NCI-H1092 (cell line): ENCODE measurements at places on chromosomes 12 and 14.

DNA sequence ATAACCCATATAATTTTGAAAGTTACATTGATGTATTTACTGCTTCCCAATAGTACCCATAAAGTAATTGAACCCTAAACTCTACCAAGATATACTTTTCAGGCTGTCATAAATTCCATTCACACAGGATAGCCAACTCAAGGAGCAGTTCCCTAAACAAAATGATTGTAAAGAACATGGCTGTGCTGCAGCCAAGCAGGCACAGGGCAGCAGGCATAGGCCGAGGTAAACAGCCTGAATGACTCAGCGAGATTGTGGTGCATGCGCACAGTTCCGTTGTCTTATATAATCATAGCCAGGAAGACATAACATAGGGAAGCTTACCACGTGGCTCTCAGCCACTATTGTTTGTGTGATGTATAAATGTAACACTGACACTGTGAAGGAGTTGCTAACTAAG is 344.9 kb downstream of the FSCB start:
- no peak for DNase-seq

GRCh38 chr12:94879542-94879941 is 124.0 kb downstream of the NDUFA12 start:
- no peak for DNase-seq

DNA sequence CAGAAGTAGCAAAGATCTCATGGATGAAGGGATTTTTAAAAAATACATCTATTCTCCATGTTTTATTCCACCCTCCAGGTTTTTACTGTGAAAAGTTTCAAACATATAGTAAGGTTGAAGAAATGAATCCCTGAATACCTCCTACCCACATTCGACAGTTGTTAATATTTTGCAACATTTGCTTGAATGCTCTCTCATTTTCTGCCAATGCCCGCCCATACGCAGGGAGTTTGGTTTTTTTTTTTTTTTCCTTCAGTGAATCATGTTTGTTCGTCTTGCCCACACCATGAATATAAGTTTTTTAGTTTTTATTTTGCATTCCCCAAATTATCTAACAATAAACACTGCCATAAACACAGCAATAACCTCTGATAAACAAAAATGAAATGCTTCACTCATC is 82.9 kb downstream of the MAP1LC3B2 start:
- no peak for DNase-seq

DNA sequence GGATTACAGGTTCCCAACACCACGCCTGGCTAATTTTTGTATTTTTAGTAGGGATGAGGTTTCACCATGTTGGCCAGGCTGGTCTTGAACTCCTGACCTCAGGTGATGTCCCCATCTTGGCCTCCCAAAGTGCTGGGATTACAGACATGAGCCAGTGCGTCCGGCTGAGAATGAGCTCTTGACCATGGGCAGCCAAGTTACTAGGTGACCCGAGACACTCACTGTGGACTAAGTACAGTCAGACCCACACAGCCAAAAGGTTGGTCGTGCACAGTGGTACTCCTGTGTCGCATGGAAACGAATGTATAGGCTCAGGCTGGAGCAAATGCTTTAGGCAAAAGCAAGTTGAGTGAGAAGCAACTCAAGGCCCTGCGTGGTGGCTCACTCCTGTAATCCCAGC is 21.0 kb downstream of the DLK1 start:
- DNase-seq, result no peak

- no peak for DNase-seq
These were observed 21.7 kb downstream of the XRCC3 start for GRCh38 chr14:103693515-103693914.

DNA sequence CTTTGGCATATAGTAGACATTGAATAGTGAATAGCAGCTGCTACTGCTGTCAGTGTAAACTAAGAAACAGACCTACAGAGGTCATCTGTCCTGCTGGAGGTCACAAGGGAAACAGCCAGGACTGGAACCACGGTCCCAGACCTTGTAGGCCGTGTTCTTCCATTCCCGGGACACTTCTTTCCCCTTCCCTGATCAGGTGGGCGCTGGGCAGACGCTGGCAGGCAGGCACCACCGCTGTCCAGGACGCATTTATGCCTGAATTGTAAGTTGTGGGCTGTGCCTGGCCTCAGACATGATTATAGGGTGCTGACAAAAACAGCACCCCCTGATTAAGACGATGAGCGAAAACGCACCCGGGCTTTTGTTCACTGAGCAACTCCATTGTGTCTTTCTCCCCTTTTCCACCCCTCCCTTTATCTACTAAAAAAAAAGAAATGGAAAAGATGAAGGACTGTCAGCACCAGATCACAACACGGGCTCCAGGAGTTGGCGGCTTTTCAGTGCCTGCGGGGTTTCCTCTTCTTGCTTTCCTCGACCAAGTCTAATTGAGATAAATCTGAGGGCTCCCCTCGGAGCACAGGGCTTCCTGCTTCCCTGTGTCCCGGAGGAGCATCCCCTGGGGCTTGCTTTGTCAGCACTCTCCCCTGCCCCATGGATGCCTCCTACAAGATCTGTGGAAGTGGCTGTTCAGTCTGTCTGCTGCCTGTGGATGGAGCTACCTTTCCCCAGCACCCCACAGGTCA is 80.6 kb downstream of the TSPAN9 start:
- no peak for DNase-seq

DNA sequence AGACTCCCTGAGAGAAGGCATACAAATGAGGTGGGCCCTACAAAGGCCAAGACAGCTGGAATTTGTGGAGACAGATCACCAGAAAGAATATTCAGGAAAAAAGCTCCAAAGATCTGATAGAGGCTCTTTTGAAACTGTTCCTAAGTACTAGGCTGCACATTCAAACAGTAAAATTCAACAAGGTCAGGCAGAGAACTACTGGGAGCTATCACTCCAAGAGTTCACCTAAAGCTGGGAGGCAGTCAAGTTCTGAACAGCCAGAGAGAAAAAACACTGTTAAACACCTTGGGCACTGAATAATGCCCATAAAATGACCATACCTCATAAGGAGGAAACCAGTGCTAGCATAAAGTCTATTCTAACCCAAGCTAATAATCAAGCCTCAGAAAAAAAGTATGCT is 28.6 kb downstream of the MED13L start:
- no peak for DNase-seq

GRCh38 chr12:47910486-47910885 is 5.7 kb upstream of the VDR start:
- no peak for DNase-seq

DNA sequence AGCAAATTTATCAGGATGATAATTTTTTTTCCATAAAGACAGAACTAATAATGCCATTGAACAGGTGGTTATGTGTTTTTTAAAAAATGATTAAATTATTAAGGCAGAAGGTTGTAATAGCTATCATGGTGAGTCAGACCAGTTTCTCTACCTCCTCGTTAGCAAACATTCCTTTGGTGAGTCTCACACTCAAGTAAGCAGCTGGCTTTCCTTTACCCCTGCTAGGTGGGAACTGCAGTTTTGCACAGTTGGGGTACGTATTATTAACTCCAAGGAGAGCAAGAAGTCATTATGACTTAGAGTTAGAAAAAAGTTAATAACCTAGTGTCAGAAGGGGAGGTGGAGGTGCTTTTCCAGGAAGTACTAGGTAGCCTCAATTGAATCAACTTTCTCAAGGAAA is 165.3 kb downstream of the SNAPC1 start:
- no peak for DNase-seq

DNA sequence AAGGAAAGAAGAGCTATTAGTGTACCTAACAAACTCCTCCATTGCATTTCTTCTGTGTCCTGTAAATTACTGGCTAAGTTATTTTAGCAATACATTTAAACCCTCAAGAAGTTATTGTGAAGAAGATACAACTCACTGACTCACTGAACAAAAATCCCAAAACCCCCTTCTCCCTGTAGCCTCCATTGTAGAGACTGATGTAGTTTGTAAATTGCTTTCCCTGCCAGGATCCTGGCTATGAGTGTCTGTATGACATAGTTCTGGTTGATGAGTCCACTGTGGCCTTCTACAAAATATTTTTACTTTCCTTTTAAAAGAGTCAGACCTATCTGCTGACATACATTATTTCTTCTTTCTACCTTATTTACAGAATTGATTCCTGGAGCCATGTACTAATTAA is 155.6 kb downstream of the SLC6A15 start:
- DNase-seq, result no peak

DNA sequence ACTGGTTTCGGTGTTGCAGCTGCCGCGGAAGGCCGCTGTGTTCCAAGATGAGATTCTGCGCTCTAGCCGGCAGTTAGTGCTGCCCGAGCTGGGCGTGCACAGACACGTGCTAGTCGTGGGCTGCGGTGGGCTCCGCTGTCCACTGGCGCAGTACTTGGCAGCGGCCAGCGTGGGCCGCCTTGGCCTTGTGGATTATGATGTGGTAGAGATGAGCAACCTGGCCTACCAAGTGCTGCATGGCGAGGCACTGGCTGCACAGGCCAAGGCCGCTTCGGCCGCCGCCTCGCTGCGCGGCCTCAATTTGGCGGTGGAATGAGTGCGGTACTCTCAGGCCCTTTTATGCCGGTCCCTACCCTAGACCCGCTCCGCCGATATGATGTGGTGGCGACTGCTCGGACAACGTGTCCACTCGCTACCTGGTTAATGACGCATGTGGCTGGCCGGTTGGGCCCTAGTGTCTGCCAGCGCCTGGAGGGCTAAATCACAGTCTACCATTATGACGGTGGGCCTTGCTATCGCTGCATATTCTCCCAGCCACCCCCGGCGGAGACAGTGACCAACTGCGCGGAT is 102.2 kb downstream of the SNAPC1 start:
- DNase-seq, result no peak

GRCh38 chr14:21525571-21525961 is 580 bp downstream of the SALL2 start:
- DNase-seq, result no peak

DNA sequence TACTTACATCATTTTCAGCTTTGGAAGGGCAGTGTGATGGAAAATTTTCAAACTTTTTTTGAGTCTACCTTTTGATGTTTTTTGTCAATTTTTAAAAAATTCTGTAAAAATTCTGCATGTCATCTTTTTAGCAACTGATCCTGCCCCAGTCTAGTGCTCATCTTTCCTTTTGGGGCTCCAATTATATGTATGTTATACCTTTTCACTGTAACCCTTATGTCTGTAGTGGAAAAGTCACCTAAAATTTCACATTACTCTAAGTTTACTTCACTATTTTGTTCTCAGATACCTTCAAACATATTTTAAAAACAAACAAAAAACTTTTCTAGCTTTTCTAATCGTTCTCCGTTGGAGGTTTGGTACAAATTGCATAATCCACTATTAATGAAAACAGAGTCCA is 32.5 kb upstream of the MYRFL start:
- DNase-seq, result no peak

DNA sequence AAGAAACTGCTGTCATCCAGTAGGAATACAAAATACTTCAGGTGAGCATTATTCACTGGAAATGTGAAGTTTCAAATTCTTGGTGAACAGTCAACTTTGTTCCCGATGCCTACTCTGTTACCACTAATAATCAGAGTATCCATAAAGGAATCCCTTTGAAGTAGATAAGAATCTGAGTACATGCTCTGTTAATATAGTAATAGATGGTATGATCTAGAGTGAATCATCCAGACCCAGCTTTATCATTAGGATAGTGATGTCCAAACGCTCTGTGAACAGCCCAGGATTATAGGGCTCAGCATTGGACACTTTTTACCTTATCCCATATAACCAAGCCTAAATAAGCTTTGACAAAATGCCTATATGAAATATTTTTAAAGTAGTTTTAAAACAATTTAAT is 33.3 kb downstream of the PPP2R3C start:
- no peak for DNase-seq

- no peak for DNase-seq
These were observed 2.9 kb upstream of the PPP4R4 start for GRCh38 chr14:94171208-94171607.

DNA sequence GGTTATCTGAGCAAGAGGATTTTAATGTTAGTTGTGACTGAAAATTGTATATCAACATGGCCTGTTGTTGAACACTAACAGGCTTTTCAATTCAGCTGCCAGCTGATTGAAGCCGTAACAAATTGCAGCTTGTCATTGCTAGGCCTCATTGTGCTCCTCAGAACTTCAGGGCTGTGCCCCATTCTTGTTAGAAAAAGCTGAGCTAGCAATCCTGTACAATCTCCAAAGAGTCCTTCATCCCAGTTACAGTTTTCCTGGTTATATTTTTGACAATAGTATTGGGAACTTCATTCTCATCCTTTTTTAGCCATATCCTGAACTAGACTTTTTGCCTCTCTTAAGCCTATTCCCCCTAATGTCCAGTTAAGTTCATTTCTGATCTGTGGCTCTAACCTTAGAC is 564.1 kb upstream of the ATXN7L3B start:
- no peak for DNase-seq

GRCh38 chr14:67557118-67557517 is 24.0 kb downstream of the PLEKHH1 start:
- no peak for DNase-seq

GRCh38 chr12:128978067-128978466 is 124.8 kb downstream of the GLT1D1 start:
- DNase-seq, result no peak

GRCh38 chr12:59834659-59835474 is 239.0 kb downstream of the SLC16A7 start:
- DNase-seq, result no peak

DNA sequence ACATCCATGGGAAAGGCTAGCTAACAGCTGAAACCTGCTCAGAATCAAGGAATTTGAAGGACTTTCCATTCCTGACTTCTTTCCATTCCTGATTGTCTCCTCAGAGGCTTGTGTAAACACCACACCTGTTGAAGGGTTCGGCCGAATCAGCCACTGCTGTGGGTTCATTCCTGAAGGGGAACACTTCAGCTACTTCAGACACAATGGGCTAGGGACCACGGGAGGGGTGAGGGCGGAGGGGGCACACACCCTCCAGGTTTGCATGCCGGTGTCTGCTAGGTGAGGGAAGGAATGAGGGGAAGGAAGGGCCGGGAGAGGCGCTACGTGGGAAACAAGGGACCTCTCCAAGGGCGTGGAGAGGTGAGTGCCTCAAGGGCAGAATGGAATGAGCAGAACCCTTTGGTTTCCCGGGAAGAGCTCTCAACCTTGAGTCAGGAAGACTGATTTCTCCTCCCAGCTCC is 1.3 kb downstream of the GPRC5A start:
- DNase-seq, result no peak

- DNase-seq, result no peak
These were observed 27.1 kb upstream of the PCED1B start for GRCh38 chr12:47052274-47052673.

DNA sequence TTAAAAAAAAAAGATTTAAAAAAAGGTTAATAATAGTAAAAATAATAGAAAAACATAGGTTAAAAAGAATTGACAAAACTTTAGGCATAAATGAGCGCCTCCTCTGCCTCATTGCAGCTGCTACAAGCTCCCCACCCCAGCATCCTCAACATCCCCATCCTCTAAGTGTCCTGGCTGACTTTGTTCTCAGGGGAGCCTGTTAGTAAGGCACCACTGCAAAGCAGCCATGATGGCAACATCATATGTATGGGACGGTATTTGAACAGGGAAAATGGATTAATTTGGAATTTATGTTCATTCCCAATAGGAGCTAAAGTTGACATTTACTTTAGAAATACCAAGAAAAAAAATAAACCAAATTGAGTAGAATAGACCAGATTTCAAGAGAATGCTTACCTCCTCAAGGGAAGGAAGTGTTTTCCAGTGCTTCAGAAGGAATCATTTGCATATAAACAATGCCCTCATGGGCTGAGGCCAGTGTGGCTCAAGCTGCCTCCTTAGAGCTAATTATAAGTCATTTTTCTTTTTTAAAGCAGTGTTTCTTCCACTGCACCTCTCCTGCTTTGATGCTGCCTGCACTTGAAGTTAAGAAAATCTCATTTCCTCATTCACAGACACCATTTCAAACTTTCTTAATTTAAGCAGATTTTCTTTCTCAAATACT is 59.6 kb downstream of the DACT1 start:
- no peak for DNase-seq

- DNase-seq, result no peak
These were observed 70.1 kb upstream of the BDKRB2 start for GRCh38 chr14:96134508-96134907.

GRCh38 chr12:52224151-52224550 is 8.9 kb upstream of the KRT7 start:
- DNase-seq, result no peak
